ENCODE measurements at places on chromosomes 12 and 14.

- DNase-seq: peak; percentile 90
Measured at GRCh38 chr14:75283162-75283832, 4.7 kb downstream of the FOS start.

GRCh38 chr12:42260518-42260917 lies 22.5 kb upstream of the YAF2 start:
- DNase-seq: no peak

DNA sequence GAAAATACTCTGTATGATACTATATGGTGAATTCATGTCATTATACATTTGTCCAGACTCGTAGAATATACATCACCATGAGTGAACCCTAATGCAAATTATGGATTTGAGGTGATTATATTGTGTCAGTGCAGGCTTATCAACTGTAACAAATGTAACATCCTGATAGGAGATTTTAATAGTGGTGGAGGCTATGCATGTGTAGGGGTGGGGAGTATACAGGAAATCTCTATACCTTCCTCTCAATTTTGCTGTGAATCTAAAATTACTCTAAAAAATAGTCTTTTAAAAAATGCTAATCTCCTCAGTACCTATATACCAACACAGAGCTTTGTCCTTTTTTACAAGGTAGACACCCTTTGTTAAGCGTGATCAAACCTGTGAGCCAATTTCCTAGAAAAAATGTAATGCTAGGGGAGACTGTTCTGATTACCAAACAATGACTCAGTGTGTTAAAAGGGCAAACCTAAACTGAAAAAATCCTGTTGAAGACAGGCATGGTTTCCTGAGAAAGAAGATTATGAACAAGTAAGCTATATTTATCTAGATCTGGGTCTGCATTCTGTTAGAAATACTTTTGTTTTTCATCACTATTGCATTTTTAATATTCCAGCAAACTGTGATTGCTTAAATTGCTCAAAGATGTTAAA lies 170.9 kb downstream of the DUSP6 start:
- DNase-seq: no peak

- DNase-seq: no peak
Measured at GRCh38 chr12:122785503-122785902, 11.1 kb downstream of the CCDC62 start.
